ENCODE measurements at places on chromosomes 3 and 15. TPM values are rescaled to one million over a fixed set of nuclear protein-coding genes. Genes with fewer than 3 reads are reported as not detected.
A peak's percentile ranks its signal among the peaks of the same experiment; 100 is the strongest.

Gene CD276
- 82.1 TPM for total RNA-seq

Gene CDC25A
- total RNA-seq = 7.3 TPM

Gene LXN
- total RNA-seq = 50.3 TPM

Gene PLA2G4D
- not detected for total RNA-seq

Gene CCDC9B
- total RNA-seq = 165 TPM

Gene MESP2
- total RNA-seq = not detected

Gene IGSF11
- not detected for total RNA-seq

DNA sequence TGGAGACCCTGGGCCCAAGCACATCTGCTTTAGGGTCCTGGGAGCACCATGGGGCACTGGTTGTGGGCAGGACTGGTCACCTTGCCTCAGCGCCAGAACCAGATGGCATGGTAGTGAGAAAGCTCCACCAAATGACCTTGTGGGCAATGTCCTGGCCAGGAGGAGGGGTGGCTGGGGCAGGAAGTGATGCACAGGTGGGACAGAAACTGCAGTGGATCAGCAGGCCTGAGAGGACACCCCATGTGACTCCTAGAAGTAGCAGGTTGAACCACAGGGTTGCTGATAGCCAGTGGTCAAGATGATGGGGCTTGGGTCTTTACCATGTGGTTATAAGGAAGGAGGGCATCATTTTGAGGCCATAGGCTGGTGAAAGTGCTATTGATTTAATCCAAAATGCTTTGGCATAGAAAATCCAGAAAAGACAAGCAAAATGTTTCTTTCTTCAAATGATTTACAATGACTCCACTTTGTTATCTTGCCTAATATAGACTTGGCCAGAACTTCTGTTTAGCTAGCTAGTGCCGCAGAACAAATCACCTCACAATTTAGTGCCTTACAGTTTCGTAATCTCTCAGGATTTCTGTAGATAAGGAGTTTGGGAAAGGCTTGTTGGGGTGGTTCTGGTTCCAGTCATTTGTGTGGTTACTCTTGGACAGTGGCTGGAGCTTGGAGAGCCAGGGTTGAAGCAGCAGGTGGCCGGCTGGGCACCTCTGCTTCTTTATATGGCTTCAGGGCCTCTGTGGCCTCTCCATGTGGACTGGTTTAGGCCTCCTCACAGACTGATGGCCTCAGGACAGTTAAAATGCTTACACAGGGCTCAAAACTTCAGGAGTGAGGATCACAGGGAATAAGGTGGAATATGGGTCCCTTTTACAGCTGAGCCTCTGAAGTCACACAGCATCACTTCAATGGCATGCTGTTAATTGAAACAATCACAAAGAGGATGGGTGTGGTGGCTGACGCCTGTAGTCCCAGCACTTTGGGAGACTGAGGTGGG is 27.5 kb downstream of the TMEM158 start:
- no peak for DNase-seq

DNA sequence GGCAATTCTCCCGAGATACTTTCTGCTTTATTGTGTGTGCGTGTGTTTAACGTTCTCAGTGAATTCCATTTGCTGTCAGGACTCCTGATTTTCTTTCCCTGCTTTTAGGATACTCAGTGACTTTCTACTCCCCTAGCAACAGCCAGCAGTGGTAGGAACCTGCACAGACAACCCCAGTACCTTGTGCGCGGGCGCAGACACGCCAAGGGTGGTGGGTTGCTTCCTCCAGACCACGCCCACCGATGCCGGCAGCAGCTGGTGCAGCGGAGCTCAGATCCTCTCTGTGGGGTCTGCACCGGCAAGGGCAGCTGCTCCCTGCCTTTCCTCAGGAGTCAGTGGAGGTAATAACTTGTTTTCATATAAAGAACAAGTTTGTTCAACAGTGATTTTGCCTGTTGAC is 225.1 kb upstream of the NDN start:
- no peak for DNase-seq

DNA sequence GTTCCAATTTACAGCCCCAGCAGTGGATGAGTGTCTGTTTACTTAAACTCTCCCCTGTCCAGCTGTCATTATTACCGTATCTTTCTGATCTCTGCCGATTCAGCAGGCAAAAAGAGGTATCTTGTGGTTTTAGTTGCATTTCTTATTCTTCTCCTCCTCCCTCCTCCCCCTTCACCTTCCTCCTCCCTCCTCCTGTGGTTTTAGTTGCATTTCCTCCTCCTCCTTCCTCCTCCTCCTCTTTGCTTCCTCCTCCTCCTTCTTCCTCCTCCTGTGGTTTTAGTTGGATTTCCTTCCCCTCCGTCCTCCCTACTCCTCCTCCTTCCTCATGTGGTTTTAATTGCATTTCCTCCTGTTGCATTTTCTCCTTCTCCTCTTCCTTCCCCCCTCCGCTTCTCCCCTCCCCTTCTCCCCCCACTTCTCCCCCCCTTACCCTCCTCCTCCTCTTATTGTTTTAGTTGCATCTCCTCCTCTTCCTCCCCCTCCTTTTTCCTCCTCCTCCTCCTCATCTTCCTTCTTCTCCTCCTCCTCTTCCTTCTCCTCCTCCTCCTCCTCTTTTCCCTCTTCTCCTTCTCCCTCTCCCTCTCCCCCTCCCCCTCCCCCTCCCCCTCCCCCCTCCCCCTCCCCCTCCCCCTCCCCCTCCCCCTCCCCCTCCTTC is 25.3 kb upstream of the VPS33B start:
- DNase-seq = no peak

DNA sequence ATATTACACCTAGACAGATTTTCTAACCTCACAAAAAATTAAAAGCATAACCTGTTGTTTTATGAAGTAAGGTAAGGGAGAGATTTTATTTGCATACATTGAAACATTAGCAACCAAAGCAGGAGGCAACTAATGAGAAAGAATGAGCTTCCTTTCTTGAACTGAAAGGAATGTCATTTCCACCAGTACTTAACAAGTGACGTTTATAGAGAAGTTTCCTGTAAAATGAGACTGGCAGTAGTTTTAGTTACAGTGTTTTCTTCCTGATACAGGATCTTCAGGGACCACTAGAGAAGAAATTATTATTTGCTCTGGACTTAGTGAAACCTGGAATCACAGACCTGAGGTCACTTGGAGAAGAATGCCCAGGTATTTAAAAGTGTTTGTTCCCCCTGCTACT is 27.4 kb upstream of the FRMD5 start:
- peak; percentile 7 for DNase-seq

DNA sequence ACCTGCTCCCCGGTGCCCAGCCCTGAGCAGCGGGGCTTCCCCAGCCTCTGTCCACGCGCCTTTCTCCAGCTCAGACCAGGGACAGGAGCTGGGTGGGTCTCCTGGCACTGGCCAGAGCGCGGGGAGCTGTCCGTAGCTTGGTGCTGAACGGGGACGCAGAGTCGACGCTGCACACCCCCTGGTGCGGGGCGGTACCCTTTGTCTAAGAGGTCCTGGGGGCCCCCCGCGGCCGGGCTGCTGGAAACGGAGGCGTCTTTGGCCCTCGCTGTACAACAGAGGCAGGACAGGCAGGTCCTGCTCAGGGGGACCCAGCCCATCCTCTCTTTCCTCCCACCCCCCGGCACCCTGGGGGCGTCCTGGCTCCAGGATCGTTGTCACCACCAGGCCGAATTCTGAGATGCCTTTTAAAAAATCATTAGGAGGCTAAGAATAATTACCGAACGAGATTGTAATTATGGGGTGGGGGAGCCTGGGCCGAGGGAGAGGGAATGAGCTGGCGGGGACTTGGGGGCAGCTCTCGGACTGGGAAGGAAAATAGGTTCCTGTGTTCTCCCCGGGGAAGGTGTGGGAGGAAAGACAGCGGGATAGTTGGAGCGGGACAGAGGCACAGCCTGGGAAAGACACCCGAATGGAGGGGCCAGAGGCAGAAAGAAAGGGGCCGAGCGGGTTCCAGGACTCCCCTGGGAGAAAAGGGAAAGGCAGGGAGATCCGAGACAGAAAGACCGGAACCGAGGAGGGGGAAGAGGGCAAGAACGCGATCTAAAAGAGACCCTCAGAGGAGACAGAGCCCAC is 4.1 kb upstream of the SKOR1 start:
- DNase-seq = no peak

- DNase-seq = peak; percentile 51
These were observed 13.9 kb downstream of the STAC start for GRCh38 chr3:36394176-36394575.

DNA sequence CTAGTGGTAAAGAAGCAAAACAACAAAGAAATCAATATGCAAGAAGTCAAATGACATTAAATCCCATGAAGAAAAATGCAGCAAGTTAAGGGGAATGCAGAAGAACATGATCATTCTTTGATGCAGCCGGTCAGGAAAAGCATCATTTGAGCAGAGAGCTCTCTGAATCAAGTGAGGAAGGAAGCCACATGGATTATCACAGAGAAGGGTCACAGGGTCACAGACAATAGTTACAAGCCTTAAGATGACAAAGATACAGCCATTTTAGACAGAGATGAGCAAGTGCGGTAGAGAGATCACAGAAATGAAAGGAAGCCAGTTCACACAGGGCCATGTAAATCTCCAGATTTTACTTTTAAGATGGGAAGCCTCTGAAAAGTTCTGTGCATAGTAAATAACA is 43.9 kb downstream of the UBE3A start:
- no peak for DNase-seq

- DNase-seq = no peak
These were observed 9.5 kb upstream of the MCF2L2 start for GRCh38 chr3:183437666-183438564.

DNA sequence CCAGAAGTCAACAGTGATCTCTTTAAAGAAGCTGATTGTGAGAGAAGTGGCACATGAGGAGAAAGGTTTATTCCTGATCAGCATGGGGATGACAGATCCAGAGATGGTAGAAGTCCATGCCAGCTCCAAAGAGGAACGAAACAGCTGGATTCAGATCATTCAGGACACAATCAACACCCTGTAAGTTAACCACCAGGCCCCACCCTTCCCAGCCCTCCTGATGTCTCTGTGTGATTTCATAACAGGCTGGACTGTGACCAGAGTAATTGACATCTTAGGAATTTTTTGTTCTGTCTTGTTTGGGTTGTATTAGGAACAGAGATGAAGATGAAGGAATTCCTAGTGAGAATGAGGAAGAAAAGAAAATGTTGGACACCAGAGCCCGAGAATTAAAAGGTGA is 67.7 kb downstream of the KLHL25 start:
- peak; percentile 18 for DNase-seq

- DNase-seq = no peak
These were observed 149.1 kb upstream of the CGNL1 start for GRCh38 chr15:57227166-57227565.

GRCh38 chr3:140276703-140277102 is 341.7 kb downstream of the CLSTN2 start:
- peak; percentile 37 for DNase-seq

DNA sequence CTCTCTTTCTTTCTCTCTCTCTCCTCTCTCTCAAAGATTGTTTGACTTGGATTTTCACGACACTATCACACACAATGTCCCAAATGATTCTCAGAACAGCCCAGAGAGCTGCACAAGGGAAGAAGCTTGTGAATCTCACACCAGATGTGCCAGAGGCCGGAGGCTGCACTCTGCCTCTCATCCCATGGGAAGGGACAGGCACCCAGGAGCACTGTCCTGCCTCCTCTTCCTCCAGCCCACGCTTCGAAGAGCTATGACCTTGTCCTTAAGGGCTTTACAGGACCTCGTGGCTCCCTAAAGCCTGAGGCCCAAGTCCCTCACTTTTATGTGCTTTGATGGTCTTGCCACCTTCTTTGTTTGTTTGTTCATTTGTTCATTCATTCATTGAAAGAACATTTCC is 267.6 kb downstream of the FAM43A start:
- DNase-seq = no peak

DNA sequence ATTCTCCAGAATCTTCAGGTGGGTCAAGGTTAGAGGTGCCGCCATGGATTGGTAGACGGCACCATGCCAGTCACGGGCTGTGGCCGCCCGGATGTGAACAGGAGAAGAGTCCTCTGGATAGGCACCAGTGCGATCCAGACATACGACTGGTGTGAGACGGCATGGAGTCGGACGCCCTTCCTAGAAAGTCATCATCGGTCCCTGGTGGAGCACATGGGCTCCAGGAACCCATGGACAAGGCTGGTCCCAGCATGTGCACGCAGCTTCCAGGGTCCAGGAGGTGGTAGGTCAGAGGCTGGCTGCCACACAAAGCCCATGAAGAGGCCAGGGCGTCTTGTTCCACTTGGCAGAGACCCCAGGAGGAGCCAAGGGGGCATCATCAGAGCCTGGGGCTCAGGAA is 276.1 kb upstream of the LRRC3B start:
- no peak for DNase-seq

GRCh38 chr3:108137460-108137814 is 46.6 kb upstream of the CD47 start:
- peak; percentile 33 for DNase-seq

- DNase-seq = no peak
These were observed 45.6 kb downstream of the ABTB1 start for GRCh38 chr3:127718245-127718915.

DNA sequence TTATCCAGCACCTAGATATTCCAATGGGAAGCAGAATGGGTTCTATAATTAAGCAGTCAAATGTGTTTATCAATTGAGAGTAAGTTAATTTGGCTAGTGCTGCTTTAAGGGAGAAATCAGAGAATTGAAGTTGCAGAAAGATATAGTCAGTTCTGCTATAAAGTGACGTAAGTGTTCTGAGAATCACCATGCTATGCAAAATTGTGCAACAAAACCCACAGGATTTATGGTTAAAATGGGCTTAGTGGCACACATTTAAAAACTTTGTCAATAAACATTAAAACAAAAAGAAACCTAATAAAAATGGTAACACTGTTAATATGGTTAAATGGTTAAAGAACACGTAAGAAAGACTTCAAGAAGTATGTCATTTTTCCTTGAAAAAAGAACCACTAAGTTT is 74.5 kb downstream of the TMEM108 start:
- no peak for DNase-seq

DNA sequence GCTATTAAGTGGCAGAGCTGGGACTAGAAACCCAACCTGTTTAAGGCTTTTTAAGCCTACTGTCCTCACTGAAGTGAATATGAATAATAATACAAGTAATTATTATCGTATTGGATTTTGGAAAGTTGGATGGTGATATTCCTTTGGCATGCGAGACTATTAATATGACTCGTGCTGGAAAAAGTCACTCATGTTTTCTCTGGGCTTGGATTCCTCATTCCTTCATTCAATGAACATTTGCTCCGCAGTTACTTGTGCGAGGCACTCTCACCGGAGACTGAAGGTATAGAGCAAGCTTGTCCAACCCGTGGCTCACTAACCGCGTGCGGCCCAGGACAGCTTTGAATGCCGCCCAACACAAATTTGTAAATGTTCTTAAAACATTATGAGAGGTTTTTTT is 694 bp downstream of the PLAAT1 start:
- DNase-seq = no peak

DNA sequence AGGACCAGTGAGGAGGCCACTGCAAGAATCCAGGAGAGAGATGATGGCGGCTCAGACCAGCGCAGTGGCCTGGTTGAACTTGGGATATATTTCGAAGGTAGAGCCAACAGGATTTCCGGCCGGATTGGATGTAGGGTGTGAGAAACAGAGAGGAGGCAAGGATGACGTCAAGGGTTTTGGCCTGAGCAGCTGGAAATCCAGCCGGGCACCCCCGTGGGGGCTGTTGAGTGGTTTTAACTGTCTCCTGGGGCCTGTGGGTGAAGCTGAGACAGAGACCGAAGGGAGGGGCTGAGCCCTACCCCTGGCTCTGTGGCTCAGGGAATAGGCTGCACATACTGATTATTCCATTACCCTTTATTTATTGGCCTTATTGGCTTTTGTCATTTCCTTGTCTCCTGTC is 45.7 kb downstream of the EXOG start:
- no peak for DNase-seq
